Amygdala (tissue), 56 donors: ENCODE measurements at places on chromosomes 6 and 20.

DNA sequence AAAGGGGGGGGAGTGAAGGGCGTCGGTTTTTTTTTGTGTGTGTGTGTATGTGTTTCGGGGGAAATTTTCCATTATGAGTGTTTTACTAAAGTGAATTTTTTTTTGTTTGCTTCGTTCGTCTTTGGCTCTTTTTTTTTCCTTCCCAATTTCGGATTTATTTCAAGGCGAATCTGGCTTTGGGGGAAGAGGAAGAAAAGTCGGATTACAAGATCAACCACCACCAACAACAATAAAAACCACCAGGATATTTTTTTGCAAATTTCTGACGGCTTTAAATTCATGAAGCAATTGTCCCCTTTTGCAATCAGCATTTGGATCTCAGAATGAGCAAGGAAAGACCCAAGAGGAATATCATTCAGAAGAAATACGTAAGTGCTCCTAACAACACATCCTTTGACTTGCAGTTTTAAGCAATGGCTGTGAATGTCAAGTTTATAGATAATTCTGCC lies 372 bp downstream of the JARID2 start:
- no peak for DNase-seq

- DNase-seq: no peak
These were observed 84.2 kb downstream of the RNF144B start for GRCh38 chr6:18471232-18471964.

- DNase-seq: no peak
These were observed 6.7 kb downstream of the SRC start for GRCh38 chr20:37352608-37352980.

- DNase-seq: no peak
These were observed 175.5 kb downstream of the BTBD3 start for GRCh38 chr20:12093057-12093796.

- DNase-seq: no peak
These were observed 40.1 kb downstream of the VTA1 start for GRCh38 chr6:142187209-142187608.

DNA sequence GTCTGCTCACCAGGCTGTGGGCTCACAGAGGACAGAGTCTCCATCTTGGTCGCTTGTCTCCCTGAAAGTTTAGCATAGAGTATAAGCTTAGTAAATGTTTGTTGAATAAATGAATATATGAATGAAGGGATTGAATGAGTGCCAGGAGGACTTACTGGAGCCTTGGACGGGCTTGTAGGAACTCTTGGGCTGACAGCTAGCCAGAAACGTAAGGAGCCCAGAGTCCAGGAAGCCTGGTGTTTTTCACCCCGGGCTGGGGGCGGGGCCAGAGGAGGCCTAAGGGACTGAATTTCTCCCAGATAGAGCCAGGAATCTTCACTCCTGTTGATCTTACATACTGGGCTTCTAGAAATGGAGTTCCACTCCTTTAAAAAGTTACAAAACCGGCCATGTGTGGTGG lies 68.5 kb upstream of the SRSF6 start:
- no peak for DNase-seq

- DNase-seq: no peak
These were observed 111.6 kb downstream of the HDGFL1 start for GRCh38 chr6:22680950-22681349.

- no peak for DNase-seq
These were observed 40.8 kb upstream of the FOXP4 start for GRCh38 chr6:41505122-41506049.

- DNase-seq: no peak
These were observed 258.5 kb downstream of the HIVEP2 start for GRCh38 chr6:142686507-142686887.

- no peak for DNase-seq
These were observed 70.5 kb downstream of the AKAP12 start for GRCh38 chr6:151310279-151310678.

GRCh38 chr6:15132854-15133670 lies 112.8 kb upstream of the JARID2 start:
- DNase-seq: no peak

DNA sequence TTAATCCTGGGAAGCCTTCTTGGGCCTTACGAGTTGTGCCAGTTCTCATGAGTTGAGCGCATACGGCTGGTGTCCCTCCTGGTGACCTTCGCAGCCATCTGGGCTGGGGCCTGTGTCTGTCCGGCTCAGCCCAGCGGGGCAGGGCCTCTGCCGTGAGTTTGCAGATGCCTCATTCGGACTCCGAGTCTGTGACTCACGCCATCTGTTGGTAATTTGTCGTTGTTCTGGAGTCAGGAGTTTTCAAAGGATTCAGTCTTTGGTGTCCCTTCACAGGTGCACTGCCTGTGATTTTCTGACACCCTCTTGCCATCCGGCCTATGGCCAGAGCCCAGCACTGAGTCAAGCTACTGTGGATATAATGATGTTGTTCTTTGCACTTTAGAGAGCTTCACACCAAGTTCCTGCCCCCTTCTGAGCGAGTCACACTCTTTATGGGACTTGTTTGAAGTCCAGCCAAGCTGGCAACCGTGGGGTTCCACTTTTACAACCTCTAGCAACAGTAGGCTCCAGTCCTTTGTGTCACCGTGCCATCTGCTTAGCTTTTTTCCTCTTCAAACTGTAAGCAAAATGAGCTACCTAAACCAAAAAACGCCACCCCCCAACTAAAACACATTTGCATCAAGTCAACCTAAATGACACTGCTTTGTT lies 175.6 kb downstream of the AIG1 start:
- DNase-seq: no peak

GRCh38 chr20:50728486-50728980 lies 2.8 kb upstream of the PARD6B start:
- no peak for DNase-seq

DNA sequence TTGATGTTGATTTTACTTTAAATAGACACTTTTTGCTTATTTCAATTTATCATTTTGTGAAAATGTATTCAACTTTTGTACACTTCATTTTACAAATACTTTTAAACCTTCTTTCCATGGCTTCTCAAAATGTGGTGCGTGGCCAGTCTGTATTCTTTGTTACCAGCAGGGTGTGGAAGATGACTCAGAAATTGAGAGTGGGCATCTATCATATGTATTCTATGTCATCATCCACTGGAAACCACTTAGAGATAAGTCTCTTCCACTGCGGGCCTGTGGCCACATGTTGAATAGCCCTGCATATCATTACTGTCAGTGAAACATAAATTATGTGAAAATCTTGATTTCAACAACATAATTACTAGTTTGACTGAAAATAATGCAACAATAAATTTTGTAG lies 52.6 kb upstream of the MC3R start:
- no peak for DNase-seq

DNA sequence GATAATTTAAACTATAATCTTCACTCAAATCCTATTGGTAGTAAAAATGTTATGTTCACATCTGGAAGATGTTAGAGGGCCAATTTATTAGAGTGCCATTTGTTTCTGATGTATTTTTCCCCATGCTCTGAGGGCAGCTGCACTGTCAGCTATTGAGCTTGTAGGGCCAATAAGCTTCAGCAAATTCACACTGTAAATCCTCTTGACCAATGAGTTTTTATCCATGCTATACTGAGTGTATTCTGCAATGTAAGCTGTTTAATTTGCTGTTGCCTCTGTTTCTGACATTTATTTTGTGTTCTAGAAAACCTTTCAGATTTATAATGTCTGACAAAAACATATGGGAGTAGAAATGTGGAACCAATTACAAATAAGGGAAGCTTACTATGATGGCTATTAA lies 62.6 kb downstream of the OGFRL1 start:
- no peak for DNase-seq

DNA sequence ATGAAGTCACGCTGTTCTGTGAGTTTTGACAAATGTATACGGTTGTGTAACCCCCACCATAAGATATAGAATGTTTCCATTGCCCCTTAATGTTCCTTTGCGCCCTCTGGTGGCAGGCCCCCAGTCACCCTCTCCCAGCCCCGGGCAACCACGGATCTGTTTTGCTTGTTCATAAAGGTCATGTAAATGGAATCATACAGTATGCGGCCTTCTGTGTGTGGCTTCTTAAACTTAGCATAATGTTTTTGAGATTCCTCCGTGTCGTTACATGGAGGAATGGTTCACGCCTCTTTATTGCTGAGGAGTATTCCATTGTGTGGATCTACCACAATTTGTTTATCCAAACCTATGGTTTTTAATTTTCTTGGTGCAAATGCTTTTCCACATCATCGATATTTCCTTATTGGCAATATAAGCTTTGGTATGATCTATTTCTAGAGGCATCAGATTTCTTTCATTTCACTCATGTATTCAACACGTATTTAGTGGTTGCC lies 28.4 kb downstream of the LYRM2 start:
- peak; percentile 11 for DNase-seq

GRCh38 chr20:44355498-44356352 lies at the start of gene HNF4A:
Gene HNF4A (plus strand): TSS chr20:44355699. CDS start chr20:44355805, 106 bp downstream.
- DNase-seq: no peak

DNA sequence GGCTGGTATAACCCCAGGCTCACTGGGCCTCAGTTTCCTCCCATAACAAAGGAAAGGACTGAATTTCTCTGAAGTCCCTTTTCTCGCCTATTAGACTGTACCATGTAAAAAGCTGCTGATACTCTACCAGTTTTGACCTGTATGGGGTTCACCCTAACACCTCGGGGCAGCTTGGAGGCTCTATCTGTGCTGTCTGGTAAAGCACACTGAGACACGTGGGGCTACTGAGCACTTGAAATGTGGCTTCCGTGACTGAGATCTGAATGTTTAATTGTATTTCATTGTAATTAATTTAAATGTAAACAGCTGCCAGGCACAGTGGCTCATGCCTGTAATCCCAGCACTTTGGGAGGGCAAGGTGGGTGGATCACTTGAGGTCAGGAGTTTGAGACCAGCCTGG lies 24.0 kb downstream of the BMP7 start:
- no peak for DNase-seq

GRCh38 chr20:43191946-43192863 lies 2.5 kb upstream of the PTPRT start:
- no peak for DNase-seq

- no peak for DNase-seq
These were observed 145.6 kb upstream of the MANEA start for GRCh38 chr6:95431637-95432228.

DNA sequence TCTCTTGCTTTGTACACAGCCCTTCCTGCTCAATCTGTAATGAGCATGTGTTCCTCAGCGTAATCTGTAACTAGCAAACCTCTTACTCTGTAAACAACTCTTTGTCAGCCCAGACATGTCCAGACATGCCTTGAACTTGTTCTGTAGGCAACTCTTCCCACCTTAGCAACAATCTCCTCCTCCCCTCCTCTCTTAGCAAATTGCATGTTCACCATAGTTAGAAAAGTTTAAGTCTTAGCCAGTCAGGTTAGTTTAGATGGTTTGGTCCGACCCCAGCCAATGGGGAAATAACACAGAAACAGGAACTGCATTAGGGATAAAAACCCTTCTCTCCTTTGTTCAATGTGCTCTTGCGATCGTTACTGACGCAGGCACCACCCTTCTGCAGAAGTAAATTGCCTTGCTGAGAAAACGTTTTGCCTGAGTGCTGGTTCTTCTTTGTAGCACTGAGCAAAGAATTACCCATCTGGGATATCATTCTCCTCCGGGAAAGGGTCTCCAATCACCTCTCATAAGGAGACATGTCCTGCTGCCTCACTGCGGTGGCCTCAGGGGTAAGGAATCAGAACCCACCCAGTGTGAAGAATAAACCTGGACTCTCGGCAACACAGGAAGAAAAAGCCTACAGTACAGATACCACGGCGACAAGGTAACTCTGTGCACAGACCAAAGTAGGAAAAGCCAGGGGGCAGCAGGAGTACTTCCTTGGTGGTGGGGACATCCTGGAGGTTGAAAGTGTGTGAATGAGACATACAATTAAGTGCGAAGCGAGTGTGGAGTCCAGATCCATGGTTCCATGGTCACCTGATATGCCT lies 26.2 kb downstream of the PLN start:
- no peak for DNase-seq

DNA sequence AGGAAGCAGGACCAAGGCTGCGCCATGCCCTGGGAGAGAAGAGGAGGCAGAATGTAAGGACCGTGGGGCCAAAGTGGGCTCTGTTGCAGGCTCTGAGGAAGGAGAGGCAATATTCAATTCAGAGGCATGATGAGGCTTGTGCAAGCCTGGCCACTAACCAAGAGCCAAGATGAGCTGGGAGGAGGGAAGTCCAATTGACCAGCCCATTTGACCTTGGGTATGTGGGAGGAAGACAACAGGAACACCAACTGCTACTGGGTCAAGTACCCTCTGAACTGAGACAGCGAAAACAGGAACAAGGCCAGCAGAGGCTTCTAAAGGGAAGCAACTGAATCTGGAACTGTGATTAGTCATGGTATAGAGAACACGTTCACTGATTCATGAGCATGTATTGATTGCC lies 779.6 kb downstream of the MAFB start:
- DNase-seq: no peak

DNA sequence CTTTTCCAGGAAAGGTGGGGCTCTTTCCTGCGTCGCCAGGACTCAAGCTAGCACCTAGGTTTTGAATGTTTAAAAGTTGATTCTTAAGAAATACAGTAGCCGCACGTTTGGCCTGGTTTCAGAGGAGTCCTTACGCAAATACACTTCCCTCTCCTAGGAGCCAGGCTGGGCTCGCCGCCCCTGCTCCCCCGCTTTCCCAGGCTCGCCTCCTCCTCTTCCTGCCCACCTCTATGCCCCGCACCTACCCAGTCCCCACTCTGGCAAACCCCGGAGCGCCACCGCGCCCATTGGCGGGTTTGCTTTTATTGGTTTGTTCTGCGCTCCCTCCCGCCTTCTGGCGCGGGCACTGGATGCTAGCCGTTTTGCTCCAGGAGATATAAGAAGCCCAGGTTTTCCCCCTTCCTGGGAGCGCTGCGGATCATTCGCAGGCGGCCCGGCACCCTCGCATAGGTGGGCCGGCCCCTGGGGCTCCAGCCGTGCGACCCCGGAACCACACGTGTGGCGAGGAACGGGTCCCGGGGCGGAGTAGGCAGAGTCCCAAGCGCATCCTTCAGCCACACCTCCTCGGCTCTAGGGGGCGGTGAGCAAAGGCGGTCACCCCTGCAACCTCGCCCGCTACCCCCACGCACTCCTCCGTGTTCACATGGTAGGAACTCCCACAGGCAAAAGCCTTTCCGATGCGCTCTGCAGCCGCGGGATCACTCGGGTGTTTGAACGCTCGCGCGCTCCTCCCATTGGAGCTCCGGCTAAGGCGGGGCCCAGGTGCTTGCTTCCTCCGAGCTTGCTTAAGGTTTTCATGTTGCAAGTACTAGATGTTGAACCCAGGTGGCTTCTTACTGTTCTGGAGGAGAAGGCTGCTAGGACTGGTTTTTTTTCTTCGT lies 119.0 kb downstream of the RTN4IP1 start:
- no peak for DNase-seq

DNA sequence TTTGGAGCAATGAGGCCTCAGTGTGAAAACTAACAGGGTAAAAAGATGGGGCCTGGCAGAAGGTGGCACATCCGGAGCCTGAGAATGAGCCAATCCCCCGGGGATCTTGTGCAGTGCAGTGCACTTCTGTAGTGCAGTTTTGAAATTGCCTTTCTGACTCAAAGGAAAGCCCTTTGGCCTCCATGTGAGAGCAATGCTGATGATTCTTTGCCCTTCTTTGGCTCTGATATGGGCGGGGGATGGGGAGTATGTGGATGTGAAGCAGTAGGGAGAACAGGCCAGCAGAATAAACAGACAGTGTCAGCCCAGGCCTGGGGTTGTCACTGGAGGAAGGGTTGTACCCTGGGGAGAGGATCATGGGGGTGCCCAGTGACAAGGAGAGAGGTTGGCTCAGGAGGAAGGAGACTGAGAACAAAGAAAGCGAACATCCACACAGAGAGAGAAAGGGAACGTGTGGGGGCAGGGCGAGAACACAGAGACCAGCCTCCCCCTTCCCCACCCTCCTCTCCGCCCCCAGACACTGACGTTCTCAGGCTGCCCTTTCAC lies 351.2 kb downstream of the CDC5L start:
- no peak for DNase-seq
